ENCODE measurements at places on chromosomes 1 and 21.

- DNase-seq = peak; percentile 52
Measured at GRCh38 chr1:99963041-99963795, 6.6 kb upstream of the SLC35A3 start.

DNA sequence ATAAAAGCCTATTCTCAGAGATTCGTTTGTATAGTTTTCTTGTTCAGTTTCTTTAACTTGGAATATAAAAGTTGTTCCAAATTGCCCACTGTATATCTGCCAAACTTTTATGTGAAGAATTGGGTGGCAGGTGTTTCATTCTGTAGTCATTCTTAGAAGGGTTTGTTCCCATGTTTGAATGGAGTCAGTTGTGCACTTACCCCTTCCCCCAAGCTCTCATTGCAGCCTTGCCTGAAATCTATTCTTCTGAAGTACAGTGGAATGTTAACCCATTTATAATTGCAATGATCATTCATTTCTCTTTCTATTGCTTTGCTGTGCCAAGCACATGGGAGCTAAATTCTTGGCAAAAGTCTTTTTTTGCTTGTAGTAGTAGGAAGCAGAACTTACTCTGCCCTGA lies 375.3 kb upstream of the C1orf87 start:
- DNase-seq = no peak

DNA sequence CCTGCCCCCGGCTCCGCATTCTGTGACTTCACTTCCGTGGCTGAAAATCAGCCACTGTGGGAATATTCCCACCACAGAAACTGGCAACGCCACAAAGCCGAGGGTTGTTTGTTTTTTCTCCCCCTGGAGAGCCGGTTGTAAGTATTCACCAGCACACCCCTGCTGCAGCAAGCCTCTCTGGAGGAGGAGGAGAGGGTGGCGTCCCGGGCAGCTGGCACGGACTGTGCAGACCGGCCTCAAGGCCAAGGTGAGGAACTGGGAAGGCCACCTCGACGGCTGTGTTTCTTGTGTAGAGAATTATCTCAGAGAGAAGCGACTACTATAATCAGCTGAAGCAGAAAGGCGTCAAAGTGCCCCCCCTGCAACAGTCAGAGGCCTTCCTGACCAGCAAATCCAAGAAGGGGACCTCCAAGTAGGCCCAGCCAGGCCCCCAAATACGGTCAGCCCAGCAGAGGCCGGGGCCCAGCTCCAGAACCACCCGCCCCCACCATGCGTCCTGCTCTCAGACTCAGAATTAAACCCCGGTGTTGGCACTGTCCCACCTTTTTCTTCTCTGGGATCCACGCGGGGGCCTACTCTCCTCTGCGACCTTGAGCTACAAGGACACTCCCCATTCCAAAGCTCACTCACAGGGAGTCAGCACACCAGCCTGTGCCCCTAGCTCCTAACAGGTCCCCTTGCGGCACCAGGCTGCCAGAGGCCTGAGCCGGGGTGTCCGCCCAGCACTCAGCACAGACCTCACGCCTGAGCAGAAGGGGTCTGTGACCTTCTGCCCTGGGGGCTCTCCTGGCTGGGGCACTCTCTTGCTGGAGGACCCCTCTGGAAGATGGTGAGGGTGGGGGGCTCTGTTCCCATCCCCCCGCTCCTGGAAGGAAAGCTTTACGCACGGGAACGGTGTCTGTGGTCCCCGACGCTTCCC lies 1.2 kb upstream of the SMIM1 start:
- no peak for DNase-seq

- DNase-seq = no peak
Measured at GRCh38 chr1:63423649-63424048, 56.2 kb downstream of the ALG6 start.

DNA sequence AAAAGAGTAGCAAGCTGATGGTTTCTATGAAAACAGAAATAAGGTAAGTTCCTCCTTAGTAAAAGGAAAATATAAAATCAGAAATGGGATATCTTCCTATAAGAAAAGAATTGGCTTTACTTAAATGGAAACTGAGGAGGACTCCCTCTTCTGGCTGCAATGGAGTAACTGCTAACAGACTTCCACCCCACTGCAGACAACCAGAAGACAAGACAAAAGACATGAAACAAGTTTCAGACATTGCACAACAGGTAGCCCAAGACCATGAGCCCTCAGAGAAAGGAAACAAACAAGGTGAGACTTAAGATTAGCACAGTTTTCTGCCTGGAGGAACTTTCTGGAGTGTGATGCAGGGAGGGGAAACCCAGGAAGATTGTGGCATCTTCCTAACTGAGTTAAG lies 17.0 kb upstream of the OLFML2B start:
- DNase-seq = peak; percentile 64

GRCh38 chr1:180065408-180065807 lies 89.3 kb upstream of the QSOX1 start:
- DNase-seq = no peak

- DNase-seq = no peak
Measured at GRCh38 chr1:172545396-172546004, 12.6 kb downstream of the SUCO start.

DNA sequence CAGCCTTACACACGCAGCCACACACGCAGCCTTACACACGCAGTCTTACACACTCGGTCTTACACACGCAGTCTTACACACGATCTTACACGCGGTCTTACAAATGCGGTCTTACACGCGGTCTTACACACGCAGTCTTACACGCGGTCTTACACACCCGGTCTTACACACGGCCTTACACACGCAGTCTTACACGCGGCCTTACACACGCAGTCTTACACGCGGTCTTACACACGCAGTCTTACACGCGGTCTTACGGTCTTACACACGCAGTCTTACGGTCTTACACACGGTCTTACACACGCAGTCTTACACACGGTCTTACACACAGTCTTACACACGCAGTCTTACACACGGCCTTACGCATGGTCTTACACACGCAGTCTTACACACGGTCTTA lies 111.9 kb downstream of the PRDM16 start:
- DNase-seq = peak; percentile 2

DNA sequence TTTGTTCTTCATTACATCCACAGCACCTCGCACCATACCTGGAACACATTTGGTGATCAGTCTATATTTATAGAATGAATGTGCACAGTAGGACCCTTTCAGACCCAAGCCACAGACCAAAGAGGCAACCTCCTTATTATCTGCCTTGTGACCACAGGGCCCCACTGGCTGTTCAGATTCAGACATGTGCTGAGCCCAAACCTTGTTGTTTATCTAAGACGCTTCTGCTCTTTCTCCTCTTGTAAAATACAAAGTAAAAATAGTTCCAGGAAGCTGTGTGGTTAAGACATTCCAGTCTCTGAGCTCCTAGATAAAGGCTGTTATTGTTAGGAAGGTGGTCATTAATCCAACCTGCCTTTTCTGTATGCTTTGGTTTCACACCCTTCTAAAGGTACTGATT lies 3.6 kb upstream of the SCMH1 start:
- DNase-seq = no peak

- DNase-seq = no peak
Measured at GRCh38 chr1:156959414-156959813, 39.0 kb downstream of the LRRC71 start.

DNA sequence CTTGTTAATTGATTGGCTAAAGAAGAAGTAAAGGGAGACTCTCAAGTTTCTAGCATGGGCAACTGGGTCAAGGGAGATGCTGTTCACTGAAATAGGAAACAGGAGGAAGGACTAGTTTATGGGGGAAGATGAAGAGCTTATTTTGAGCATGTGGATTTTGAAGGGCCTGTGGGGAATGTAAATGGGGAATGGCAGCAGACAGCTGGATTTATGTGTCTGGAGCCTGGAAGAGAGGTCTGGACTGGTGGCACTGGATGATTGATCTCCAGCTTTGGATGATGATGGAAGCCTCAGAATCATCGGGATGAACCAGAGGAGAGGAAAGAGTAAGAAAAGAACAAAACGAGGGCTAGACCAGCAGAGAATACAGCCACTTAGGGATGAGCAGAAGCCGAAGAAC lies 54.9 kb upstream of the ENAH start:
- no peak for DNase-seq

DNA sequence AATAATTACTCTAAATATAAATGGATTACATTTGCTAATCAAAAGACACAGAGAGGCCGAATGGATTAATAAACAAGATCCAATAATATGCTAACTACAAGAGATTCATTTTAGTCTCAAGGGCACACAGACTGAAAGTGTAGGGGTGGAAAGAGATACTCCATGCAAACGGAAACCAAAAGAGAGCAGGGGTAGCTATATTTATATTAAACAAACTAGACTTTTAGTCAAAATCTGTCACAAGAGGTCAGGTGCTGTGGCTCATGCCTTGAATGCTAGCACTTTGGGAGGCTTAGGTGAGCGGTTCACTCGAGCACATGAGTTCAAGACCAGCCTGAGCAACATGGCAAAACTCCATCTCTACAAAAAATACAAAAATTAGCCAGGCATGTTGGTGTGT lies 33.6 kb upstream of the DISP1 start:
- no peak for DNase-seq

GRCh38 chr1:93344886-93345632 lies 648 bp upstream of the DR1 start:
- no peak for DNase-seq

DNA sequence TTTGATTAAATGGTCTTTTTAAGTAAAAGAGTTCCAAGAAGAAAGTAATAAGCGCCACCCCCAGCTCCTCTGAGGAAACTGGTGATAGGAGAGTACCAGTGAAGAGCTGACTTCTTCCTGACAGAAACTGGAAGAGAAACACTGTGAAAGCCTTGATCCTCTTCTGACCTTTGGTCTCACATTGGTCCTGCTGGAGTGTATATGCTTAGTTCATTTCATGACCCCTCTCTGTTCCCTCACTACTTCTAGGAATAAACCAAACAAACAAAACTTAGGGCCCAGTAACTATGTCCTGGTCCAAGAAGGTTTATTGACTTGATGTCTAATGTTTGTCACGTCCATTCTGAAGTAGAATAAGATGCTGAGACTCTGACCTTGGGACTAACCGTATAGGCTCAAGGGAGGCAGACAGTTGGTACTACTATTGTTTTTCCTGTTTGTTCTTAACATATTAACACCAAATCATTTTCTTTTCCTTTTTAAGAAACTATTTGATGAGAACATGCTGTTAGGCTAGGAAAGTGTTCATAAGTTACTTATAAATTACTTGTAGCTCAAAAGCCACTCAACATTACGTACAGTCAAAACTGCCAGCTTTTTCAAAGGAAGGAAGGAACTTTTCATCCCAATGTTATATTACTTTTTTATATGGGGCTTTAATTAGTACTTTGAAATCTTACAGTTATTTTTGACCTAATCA lies 57.9 kb downstream of the MIER1 start:
- DNase-seq = no peak

DNA sequence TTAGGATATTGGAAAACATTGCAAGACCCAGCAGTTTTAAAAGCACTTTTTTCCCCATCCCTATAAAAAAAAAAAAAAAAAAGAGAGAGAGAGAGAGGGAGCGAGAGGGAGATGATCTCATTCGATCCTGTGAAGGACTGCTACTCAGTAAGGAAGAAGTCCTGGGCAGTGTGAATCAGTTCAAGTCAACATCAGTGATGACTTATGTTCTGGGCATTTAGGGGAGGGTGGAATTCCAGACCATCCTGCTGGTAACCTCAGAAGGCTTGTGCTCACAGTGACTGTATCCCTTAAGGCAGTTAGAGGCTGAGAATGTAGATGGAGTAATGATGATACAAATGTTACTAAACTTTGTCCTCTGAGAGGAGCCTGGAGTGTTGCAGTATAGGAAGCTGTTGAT lies 151.4 kb downstream of the TGFB2 start:
- DNase-seq = peak; percentile 90

DNA sequence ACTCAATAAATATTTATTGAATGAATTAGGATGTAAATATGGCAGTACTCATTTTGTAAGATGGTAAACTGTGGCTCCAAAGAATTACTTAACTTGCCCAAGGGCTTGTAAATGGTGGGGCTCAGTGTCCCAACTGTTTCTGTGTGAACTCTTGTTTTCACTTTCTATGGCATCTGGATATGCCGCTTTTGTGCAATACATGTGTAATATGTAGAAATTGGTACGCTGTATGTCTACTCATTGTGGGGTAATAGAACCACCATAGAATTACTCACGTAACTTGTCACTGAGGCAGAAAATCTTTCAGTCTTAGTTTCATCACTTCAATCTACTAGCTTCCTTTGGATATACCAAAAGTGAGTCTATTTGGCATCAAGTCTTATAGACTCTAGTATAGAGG lies 977 bp downstream of the PRPF3 start:
- no peak for DNase-seq

DNA sequence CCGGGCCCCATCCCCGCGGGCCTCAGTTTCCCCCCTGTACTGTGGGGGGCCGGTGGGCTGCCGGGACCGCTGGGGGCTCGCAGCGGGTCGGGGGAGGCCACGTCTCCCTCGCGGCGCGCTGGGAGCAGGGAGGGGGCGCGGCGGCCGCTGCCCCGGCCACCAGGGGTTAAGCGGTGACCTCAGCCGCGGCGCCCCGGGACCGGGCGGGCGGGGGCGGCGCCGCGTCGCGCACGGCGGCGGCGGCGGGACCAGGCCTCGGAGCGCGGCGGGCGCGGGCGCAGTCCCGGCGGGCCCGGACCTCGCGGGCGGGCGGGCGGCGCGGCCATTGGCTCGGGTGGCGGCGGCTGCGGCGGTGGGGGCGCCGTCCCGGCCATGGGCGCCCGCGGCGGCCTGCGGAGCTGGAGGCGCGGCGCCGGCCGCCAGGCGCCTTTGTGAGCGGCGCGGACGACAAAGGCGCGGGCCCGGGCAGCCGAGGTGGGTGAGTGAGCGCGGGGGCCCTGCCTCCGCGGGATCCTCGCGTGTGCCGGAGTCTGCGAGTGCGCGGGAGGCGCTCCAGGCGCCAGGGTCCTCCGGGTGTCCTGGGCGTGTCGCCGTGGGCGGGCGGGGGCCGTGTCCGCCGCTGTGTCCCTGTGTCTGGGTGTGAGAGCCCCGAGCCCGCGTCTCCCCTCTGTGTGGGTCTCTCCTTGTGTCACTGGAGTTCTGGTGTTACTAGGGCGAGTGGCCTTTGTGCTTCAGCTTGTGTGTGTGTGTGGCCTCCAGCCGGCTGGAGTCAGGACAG lies at the start of gene ARHGEF10L:
TSS of gene ARHGEF10L (plus strand) at position 222 of the 778 bp plus-strand sequence. CDS start 40,898 bp downstream, outside the sequence.
- no peak for DNase-seq

- DNase-seq = no peak
Measured at GRCh38 chr21:43273708-43274021, 104.9 kb downstream of the CRYAA start.

GRCh38 chr1:226655251-226656163 lies 83.6 kb downstream of the ITPKB start:
- no peak for DNase-seq

DNA sequence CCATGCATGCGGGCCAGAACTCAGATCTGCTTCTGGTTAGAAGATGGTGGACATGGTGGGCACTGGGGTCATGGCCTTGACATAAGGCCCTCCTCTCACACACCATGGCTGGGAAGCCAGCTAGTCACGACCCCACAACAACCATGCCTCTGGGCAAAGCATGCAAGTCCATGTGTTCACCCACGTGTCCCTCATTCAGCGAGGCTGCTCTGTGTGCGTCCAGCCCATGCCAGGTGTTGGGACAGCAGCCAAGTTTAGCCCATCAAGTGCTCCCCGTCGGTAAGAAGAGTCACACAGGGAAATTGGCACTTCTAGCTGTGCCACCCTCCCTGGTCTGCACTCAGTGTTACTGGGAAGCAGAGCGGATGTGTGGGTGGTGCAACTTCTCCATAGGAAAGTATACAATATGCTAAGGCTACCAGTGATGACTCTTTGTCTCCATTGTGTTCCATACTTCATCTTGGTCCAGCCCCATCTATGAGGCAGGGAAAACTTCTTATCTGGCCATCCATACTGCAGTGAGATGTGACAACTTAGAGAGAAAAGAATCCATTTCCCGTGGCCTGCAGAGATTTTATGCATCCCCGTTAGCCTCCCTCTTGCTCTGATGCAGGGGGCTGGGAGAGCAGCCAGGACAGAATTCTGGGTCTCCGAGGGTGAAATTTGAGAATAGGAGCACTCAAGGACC lies 198.0 kb downstream of the GRIK3 start:
- no peak for DNase-seq

GRCh38 chr1:87968197-87968955 lies 639.7 kb downstream of the LMO4 start:
- no peak for DNase-seq
